ENCODE measurements at places on chromosomes 1 and 21.

DNA sequence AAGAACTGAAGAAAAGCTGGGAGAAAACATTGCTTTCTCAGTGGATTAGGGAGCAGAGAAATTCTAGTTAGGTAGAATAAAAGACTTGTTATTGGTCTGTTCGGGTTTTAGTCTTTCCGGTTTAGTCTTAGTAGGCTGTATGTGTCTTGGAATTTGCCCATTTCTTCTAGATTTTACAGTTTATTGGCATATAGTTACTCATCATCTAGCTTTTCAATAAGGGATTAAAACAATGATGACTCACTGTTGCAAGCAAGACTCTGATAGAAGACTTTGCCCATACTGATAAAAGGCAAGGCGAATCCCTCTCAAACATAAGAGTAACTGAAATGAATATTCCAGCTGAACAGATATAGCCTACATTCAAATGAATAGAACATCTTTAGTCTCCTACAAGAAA is 62.3 kb downstream of the GPR137B start:
- DNase-seq, result no peak

- peak; percentile 90 for DNase-seq
Observed at GRCh38 chr1:171226747-171227370, 21.4 kb upstream of the FMO1 start.

DNA sequence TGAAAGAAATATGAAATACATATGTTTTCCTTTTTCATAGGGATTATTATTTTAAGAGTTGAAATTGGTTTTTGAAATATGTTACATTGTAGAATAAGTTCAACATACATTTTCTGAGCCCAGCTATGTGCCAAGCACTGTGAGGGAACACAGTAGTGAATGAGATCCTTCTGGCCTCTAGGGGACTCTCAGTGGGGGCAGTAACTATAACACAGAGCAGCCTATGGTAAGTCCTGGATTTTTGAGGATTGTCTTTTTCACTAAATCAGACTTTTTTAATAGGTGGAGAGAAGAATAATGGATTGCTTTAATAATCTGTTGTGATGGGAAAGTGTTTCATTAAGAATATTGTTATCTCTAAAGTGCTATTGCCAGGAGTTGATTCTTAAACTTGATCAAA is 2.4 kb downstream of the DNAJC6 start:
- DNase-seq, result no peak

GRCh38 chr21:35159881-35160280 is 110.8 kb upstream of the RUNX1 start:
- no peak for DNase-seq

GRCh38 chr1:199959033-199959774 is 68.3 kb upstream of the NR5A2 start:
- no peak for DNase-seq

GRCh38 chr1:218778257-218779126 is 395.2 kb upstream of the LYPLAL1 start:
- DNase-seq, result no peak

DNA sequence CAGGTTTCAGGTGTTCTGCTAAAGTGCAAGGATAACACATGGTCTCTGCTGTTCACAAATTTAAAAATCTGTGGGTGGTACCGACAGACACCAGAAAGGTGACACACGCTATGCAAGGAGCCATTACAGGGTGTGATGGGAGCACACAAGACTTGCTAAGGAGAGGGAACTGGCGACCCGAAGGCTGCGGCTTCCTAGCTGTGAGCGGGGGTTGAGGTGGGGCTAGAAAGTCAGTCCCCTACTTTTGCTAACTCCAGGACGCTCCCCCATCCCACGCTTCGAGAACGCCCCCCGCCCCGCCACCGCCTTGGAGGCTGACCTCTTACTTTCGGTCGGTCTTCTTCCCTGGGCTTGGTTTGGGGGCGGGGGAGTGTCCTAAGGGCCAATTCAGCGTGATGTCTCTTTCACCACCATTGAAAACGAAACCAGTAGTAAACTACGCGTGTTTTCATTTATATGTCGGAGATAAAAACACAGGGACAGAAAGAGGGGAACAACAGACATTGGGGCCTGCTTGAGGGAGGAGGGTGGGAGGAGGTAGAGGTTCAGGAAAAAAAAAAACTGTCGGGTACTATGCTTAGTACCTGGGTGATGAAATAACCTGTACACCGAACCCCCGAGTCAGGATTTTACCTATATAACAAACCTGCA is 1.1 kb downstream of the CKS1B start:
- DNase-seq, result peak; percentile 72

DNA sequence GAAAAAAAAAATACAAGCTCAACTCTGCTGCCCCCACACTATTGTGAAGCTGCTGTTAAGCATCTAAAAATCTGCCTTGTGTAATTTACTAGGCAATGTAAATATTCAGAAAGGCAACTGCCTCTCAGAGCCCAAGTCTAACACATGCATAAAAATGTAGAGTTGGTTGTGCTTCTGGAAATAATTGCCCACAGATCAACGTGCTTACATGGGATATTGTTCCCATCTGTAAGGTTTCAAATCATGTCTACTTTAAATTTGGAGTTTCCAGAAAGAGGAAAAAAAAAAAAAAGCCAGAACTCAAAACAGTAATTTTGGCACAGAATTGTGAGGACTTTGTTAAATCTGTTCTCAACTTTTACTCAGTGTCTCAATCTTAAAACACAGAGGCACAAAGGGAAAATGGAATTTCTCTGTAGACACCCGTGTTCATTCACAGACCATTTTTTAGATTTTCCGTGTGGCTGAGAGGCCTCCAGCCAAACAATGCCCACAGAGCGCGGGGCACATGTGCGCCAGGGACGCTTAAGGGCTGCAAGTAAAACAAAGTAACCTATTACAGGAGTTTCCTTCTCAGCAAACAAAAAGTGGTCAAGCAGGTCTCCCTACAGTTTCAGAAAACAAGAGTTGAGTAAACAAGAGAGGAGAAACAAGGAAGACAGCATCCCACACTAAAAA is 115.5 kb downstream of the RERE start:
- DNase-seq, result peak; percentile 32

- DNase-seq, result no peak
Observed at GRCh38 chr1:241276391-241276790, 80.6 kb downstream of the RGS7 start.
